Body of pancreas (tissue), 4 donors: ENCODE measurements at places on chromosomes 7 and 10. TPM values are rescaled to one million over a fixed set of nuclear protein-coding genes. Genes with fewer than 3 reads are reported as not detected.
A peak's percentile ranks its signal among the peaks of the same experiment; 100 is the strongest.

DNA sequence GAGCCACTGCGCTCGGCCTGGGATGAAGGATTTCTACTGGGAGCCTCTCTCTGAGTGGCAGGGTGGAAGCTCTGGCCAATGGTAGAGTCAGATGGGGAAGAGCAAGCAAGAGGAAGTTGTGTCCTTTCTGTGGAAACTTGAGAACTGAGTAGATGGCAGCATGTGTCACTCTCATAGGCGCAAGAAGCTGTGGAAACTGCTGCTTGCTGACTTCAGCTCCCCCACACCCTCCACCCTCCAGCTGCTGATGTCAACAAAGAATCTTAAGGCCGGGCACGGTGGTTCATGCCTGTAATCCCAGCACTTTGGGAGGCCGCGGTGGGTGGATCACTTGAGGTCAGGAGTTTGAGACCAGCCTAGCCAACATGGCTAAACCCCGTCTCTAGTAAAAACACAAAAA lies 39.8 kb upstream of the SRGN start:
- DNase-seq, result no peak

PPP1R17 gene
- total RNA-seq, result not detected

- DNase-seq, result no peak
Measured at GRCh38 chr10:113028456-113029440, 78.7 kb downstream of the TCF7L2 start.

GRCh38 chr10:16779384-16779915 lies 37.8 kb downstream of the RSU1 start:
- DNase-seq, result peak; percentile 49

CLDN3 gene
- total RNA-seq, result 150 TPM

DNA sequence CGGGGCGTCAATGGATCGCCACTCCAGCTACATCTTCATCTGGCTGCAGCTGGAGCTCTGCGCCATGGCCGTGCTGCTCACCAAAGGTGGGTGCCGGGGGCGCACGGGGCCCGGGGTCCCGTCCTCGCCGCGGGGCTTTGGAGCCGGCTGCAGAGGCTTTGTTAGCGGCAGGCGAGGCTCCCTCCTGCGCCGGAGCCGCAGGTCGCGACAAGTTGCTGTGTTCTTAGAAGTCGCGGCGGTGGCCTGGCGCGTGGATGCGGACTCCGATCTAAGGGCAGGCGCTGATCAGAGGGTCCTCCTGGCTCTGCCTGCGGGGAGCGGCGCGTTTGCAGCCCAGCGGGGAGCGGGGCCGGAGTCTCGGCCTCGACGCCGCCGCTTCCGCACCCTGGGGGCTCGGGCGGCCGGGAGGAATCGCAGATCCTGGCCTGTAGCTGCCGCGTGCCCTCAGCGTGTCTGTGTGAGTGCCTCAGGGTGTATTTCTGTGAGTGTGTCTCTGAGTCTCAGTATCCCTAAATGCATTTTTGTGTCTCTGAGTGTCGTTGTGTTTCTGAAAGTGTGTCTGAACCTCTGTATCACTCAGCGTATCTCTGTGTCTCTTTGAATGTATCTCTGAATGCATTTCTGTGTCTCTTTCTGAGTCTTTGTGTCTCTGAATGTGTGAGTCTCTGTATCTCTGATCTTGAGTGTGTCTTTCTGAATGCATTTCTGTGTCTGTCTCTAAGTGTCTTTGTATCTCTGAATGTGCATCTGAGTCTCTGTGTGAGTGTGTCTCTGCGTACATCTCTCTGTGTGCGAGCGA lies 766 bp downstream of the BAMBI start:
- peak; percentile 23 for DNase-seq

- peak; percentile 8 for DNase-seq
Measured at GRCh38 chr7:150945171-150945852, 32.8 kb downstream of the KCNH2 start.

LGI1 gene
- not detected for total RNA-seq

DNA sequence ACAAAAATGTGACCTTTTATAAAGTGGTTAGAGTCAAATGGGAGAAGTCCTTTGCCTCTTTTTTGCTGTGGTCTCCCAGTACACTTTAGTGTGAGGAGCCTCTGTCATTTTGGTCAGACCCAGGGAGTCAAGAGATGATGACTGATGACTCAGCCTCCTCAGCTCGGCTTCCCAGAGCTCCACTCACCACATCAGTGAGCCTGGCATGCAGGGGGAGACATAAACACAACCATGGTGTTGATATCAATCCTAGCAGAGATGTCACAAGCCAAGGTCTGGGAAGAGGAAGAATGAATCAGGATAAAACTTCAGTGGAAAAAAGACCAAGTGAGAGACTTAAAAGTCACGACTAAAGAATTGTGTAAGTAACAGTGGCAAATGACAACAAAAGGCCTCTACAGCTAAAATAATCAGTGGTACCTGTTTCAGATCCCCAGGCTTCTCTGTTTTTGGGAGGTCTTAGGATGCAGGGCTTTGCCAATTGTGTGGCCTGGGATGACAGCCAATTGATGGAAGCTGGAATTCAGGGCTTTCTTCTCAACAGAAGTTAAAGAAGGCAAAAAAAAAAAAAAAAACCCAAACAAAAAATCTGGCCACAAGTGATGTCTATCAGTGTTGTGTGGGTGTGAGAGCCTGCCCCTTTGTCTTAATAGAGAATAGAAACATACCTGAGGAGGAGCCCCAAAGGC lies 50.2 kb downstream of the TFAM start:
- DNase-seq, result no peak

DNA sequence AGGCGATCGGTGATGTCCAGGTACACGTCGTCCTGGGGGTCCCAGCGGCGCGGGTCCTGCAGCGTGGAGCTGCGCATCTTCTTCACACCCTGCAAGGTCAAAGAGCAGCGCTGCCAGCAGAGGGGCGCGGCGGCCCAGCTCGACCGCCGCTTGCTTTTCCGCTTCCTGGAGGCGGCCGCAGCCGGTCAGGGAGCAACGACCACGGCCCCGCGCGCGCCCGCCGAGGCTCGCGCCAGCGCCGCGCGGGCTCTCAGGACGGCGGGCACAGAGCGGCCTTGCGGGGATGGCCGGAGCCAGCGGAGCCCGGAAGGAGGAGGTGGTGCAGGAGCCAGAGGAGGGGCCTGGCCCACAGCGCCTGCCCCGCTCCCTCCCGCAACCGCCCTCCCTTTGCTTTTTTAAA lies 76.4 kb upstream of the CDC14C start:
- no peak for DNase-seq

SLC16A12 gene
- 19.5 TPM for total RNA-seq

DNA sequence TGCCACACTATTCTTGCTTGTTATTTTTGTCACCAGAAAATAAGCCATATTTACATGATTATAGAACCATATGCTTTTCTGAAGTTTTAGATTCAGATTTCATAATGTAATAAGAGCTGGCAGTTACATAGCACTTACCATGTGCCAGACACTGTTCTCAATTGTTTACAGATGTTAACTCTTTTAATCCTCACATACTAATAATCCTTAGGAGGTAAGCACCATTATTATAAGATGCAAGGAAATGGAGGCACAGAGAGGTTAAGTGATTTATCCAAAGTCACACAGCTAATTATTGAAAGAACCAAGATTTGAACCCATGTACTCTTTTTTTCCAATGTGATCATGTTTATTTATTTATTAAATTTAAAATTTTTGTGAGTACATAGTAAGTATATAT lies 57.2 kb downstream of the CREB5 start:
- no peak for DNase-seq

- DNase-seq, result no peak
Measured at GRCh38 chr7:113722006-113722405, 196.8 kb downstream of the PPP1R3A start.

DNA sequence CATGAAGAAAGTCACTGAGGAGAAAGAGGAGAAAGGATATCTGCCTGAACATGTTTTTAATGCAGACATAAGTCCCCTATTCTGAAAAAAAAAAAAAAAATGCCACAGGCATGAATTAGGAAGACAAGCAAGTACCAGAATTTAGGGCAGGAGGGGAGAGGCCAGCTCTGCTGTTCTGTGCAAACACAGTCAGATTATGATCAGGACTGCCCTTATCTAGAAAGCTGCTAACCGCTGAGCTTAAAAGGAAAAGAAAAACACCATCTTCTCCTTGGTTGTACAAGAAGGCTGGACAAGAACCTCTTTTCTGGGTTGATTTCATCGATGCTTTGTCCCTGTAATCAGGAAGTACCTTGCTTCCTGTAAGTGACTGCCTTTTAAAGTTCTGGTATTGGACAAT lies 15.3 kb upstream of the PWWP2B start:
- DNase-seq, result no peak

GRCh38 chr7:78326189-78326588 lies 527.6 kb downstream of the PHTF2 start:
- DNase-seq, result no peak

CNPY1 gene
- not detected for total RNA-seq

PDK4 gene
- 234 TPM for total RNA-seq

ANKRD61 gene
- total RNA-seq, result not detected

DNA sequence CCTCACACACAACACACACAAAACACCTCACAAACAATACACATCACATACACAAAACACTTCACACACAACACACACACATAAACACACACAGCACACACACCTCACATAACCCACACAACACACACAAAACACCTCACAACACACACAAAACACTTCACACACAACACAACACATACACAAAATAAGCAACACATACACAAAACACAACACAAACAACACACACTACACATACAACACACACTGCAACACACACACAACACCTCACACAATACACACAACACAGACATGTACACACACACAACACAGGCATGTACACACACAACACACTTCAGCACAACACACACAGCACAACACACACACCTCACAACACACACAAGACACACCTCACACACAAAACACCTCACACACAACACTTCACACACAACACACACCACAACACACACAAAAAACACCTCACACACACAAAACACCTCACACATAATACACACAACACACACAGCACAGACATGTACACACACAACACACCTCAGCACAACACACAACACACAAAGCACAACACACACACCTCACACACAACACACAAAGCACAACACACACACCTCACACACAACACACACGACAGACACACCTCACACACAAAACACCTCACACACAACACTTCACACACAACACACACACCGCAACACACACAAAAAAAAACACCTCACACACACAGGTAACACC lies 107.5 kb downstream of the TNS3 start:
- no peak for DNase-seq

GRCh38 chr10:103991393-103992128 lies 24.6 kb downstream of the SLK start:
- no peak for DNase-seq

GRCh38 chr7:111137296-111138192 lies 46.6 kb downstream of the LRRN3 start:
- no peak for DNase-seq

CTAGE8 gene
- total RNA-seq, result not detected

STRIP2 gene
- total RNA-seq, result 0.26 TPM

GRCh38 chr10:127464561-127464960 lies 84.5 kb upstream of the NPS start:
- DNase-seq, result no peak
